ENCODE measurements at places on chromosomes 12 and 14.
A peak's percentile ranks its signal among the peaks of the same experiment; 100 is the strongest.

DNA sequence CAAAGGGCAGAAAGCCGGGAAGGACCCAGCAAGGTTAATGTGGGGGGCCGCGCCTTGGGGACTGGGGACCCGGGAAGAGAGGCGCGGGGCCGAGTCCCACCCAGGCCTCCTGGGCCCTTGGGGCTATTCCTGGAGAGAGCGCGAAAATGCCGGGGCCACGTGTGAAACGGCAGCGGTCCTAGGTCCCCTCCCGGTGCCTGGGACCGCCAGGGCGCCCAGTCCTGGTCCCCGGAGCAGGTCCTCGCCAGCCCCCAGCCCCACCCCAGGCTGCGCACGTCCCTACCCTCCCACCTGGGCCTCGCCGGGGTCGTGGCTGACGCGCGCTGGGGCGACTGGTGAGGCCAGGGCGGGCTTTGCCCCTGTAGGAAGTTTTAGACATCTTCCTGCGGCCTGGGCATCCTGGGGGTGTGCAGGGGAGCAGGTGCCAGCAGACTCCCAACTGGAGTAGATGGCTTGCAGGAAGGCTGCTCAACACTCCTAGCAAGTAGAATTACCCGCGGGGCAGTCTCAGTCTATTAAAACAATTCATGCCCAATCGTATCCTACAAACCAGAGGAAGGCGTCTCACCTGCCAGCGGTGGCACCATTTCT lies 708 bp downstream of the FAR2 start:
- peak; percentile 6 for DNase-seq

- DNase-seq: no peak
These were observed 2.9 kb downstream of the HOXC5 start for GRCh38 chr12:54035568-54036264.

DNA sequence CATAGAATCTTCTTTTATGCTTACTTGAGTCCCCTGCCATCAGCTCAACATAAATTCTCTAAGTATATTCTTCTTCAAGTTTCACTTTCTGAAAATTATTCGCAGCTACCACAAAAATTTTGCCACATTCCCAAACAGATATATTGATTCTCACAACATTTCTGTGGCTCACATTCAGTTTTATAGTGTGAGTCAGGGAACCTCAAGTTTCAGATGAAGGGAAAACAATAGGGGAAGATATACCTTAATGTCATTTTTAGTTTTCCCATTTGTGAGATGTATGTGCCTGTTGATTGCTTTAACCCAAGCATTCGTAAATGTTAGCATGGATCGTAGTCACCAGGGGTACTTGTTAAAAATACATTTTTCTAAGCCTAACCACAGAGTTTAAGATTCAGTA lies 465.8 kb downstream of the CCER1 start:
- DNase-seq: no peak

DNA sequence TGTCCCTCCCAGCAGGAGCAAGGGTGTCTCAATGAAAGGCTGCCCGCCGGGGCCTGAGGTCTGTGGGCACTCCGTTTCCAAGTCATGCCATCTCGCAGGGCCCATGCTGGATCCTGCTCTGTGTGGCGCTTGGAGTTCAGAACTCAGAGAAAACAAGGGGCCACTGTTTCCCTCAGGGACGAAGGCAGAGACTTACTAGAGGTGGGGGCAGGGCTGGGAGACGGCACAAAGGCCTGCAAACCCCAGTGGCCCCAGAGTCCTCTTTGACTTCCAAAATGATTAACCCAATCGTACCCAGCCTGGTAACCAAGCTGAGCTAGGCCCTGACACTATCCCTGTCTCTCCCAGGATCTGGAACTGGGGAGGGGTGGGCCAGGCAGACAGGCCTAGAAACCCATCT lies 95.8 kb downstream of the ITPK1 start:
- no peak for DNase-seq

GRCh38 chr14:68548194-68549076 lies 244.4 kb downstream of the ZFP36L1 start:
- no peak for DNase-seq

- DNase-seq: no peak
These were observed 91.6 kb downstream of the KTN1 start for GRCh38 chr14:55671641-55672040.

- DNase-seq: no peak
These were observed 26.6 kb downstream of the ZNF410 start for GRCh38 chr14:73913256-73913655.

GRCh38 chr14:54866588-54866987 lies 36.0 kb downstream of the GCH1 start:
- no peak for DNase-seq

DNA sequence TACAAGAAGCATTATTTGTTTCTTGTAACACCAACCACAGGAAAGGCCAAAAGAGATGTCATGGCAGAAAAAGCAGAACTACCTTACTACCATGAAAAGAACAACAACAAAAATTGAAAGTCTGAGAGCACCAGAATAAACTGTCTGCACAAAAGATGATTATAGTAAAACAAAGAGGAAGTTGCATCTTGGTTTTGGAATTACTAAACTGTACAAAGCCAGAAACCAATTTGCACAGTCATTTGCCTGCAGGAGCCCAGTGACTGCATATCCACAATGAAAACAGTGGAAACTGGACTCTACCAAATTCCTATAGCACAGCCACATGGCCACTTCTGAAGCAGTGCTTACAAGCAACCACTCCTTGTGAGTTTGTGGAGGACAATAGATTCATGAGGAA lies 276.2 kb downstream of the SSPN start:
- no peak for DNase-seq

Data from activated T-cell treated with anti-CD3 and anti-CD28 coated beads for 48 hours (primary cell).